Activated CD4-positive, alpha-beta memory T cell treated with anti-CD3 and anti-CD28 coated beads for 36 hours (primary cell): ENCODE measurements at places on chromosomes 2 and 18.

GRCh38 chr2:236289766-236290462 lies 25.7 kb upstream of the ASB18 start:
- DNase-seq, result no peak

- DNase-seq, result no peak
Observed at GRCh38 chr2:69464575-69464974, 27.3 kb upstream of the NFU1 start.

DNA sequence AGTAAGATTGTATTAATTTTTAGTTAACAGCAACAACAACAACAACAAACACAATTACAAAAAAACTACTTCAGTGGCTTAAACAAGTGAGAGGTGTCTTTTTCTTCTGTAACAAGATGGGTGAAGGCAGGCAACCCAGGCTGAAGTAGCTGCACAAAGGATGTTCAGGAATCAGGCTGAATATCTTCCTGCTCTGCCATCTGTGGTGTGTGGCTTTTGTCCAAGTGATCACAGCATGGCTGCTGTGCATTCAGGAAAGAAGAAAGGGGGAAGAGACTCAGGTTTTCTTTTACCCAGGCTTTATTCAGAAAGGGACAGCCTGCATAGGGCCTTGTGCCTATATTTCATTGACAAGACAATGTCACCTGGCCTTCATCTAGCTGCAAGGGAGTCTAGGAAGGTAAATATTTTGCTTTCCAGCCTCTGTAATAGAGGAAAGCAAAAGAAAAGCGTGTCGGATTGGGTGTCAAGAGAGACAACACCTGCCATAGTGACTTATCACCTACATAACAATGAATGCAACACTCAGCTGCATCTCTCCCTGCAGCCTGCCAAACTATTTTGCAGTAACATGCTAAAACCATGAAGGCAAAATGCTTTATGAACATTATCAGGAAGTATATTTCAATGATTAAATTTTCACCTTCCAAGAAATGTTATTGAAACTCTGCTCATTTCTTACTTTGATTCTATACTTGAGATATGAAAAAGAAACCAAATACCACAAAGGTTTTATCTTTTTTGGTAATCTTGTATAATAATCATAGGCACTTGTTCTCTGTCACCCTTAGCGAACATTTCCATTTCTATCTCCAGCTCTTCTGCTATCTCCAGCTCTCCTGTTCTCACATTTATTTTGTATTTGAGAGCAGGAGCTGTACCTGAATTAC lies 14.6 kb downstream of the G6PC2 start:
- DNase-seq, result no peak

DNA sequence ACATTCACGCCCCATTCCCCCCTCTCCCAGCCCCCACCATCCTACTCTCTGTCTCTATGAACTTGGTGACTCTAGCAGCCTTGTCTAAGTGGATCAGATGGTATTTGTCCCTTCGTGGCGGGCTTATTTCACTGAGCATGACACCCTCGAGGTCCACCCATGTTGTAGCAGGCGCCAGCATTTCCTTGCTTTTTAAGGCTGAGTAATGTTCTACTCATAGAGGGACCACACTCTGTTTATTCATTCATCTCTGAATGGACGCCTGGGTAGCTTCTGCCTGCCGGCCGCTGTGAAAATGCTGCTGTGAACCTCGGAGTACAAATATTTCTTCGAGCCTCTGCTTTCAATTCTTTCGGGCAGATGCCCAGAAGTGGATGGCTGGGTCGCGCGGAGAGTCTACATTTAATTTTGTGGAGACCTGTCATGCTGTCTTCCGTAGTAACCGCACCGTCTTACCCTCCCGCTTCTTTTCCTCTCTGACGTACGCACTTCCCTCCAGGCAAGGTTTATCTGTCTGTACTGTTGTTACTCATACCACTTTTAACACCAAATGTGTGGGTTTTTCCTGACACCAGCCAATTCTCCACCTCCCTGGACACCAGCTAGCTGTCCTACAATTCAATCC lies 5.6 kb downstream of the CROCC2 start:
- DNase-seq, result no peak

GRCh38 chr2:71715241-71715750 lies 261.9 kb downstream of the DYSF start:
- peak; percentile 1 for DNase-seq

DNA sequence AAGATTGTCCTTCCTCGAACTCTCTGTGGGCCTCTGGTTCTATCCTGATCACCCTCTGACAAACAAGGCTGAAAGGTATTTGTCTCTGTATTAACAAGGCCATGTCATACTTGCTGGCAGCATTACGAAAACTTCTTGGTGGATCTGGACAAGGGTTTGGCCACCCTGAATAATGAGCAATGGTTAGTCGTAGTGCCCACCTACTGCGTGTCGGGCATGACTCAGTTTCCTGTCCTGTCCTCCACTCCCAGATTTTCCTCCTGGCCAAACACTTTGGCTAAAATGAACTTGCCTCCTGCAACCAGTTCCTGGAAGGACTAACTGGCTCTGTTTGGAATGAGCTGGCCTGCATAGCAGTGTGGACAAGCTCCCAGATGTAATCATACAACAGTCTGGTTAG lies 198.5 kb upstream of the SMIM21 start:
- no peak for DNase-seq

- no peak for DNase-seq
Observed at GRCh38 chr18:33729556-33729955, 151.5 kb downstream of the ASXL3 start.

DNA sequence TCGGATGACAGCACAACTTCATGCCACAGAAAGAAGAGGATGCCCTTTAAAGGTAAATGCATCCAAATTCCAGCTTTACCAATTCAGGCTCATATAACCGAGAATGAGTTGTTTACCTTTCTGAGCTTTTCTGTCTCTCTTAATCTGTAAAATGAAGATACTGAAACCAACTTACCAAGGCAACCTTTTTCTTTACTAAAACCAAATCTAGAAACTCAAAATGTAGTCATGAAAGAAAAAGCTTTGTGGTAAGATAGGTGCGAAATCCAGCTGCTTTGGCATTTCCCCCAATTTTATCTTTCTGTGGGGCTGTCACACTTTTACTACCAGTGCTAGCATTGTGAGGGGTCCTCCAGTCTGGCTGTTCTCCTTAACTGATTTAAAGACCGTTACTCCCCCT lies 240.4 kb downstream of the IKZF2 start:
- DNase-seq, result no peak

GRCh38 chr2:15471606-15472005 lies 89.5 kb downstream of the NBAS start:
- no peak for DNase-seq

- no peak for DNase-seq
Observed at GRCh38 chr2:39470580-39470979, 33.5 kb upstream of the MAP4K3 start.

DNA sequence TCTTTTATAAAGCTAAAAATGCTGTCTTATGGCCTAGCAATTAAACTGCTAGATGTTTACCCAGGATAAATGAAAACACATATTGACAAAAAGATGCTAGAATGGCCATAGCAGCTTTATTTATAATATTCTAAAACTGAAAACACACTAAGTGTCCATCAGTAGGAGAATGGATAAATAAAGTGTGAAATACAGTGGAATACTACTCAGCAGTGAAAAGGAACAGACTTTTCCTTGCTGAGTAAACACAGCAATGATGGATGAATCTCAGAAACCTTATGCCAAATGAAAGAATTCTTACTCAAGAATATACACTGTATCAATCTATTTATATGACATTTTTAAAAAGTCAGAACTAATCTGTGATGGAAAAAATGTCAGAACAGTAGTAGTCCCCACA lies 33.2 kb downstream of the DDX1 start:
- DNase-seq, result no peak

GRCh38 chr2:146632707-146633106 lies 1212.1 kb upstream of the ACVR2A start:
- DNase-seq, result no peak

DNA sequence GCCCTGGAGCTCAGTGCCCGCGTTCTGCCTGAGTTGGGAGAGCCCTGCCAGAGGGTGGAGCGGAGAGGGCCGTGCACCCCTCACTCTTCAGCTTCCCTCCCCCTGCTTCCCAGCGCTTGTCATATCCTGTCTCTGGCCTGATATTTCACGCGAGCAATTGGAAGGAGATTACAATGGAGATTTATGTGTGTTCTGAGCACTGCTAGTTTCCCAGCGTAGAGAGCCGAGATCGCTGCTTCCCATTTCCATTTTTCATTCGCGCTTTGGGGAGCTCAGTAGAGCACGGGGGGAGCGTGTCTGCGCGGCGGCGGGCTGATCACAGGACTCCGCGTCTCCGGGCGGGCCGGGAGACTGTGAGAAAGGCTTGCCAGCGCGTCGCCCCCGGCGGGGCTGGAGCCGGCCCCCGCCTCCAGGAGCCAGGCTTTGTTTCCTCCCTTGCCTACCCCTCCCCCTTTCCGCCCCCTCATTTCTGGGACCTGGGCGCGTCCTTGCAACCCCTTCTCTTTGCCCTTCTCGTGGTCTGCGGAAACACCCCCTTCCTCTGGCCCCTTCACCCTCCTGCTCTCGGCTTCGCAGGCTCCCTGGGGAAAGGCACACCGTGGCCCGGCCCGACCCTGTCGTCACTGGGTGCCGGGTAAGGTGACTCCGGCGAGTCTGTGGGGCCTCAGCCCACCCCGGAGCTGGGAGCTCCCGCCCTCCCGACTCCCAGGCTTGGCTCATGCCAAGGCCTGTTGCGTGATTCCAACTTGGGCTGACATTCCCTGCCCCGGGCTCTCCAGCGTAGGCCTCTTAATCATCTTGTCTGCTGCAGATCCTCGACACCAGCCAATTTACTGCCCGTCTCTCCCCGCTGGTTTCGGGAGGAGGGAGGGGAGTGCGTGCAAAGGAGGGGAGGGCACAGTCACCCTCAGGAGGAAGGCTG lies 5.8 kb downstream of the DLX2 start:
- no peak for DNase-seq
